ENCODE measurements at places on chromosomes 3 and 15. TPM values are rescaled to one million over a fixed set of nuclear protein-coding genes. Genes with fewer than 3 reads are reported as not detected.
A peak's percentile ranks its signal among the peaks of the same experiment; 100 is the strongest.

DNA sequence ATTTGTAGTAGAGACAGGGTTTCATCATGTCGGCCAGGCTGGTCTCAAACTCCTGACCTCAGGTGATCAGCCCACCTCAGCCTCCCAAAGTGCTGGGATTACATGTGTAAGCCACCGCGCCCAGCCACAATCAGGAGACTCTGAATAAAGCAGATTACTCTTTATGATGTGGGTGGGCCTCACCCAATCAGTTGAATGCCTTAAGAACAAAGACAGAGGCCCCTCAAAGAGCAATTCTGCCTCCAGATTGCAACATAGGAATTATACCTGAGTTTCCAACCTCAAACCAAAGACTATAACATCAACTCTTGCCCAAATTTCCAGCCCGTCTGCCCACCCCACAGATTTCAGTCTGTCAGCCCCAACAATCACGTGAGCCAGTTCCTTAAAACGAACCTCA is 18.8 kb upstream of the FAM174B start:
- peaks cover 16% of the 10 kb centered on the region for H3K27me3 ChIP-seq
- no peaks in the 10 kb centered on the region for H3K4me1 ChIP-seq
- no peak for DNase-seq
- no peaks in the 10 kb centered on the region for H3K36me3 ChIP-seq
- H3K4me3 ChIP-seq = no peak overlapping the region
- no peak overlapping the region for H3K27ac ChIP-seq

DNA sequence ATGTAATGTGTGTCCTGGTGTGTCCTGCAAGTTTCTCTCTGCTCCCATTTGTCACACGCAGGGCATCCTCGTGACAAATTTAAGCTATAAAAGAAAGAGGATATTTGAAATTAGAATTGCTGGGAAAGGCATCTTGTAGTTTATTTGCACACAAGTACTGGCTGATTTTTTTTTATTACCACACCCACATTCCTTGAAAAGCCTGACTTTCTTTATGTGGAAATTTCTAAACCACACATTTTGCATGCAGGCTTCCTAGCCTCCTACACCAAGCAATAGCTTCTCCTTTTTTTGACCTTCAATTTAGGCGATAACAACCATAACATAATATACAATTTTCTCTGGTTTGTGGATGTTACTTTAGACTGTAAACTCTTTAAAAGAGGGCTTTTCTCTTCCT is 126.1 kb downstream of the SERPINI1 start:
- no peaks in the 10 kb centered on the region for H3K27me3 ChIP-seq
- H3K27ac ChIP-seq = no peak overlapping the region
- H3K4me3 ChIP-seq = no peak overlapping the region
- no peaks in the 10 kb centered on the region for H3K36me3 ChIP-seq
- no peak for DNase-seq

DNA sequence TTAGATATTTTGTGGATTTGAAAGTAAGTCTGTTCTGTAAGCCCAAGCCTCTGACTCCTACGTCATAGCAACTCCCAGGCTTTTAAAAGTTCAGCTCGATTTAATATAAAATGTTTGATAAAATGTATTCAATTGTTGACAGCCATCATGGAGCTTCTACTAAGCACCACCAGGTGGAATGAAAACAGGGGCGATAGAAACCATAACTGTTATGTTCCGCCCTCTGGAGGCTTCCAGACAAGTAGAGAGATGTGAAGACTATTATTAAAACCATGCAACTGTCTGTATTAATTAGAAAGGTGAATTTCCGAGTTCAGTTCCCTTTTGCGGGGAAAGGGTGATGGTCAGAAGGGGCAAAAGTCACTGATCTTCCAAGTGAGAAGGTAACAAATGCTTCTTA is 292.2 kb downstream of the NR2F2 start:
- H3K27ac ChIP-seq = no peak overlapping the region
- no peak overlapping the region for H3K4me3 ChIP-seq
- no peaks in the 10 kb centered on the region for H3K27me3 ChIP-seq
- H3K4me1 ChIP-seq = no peaks in the 10 kb centered on the region

GRCh38 chr3:105094588-105094987 is 272.1 kb upstream of the ALCAM start:
- no peaks in the 10 kb centered on the region for H3K36me3 ChIP-seq
- no peak overlapping the region for H3K4me3 ChIP-seq
- no peak for DNase-seq
- H3K27me3 ChIP-seq = no peaks in the 10 kb centered on the region

DNA sequence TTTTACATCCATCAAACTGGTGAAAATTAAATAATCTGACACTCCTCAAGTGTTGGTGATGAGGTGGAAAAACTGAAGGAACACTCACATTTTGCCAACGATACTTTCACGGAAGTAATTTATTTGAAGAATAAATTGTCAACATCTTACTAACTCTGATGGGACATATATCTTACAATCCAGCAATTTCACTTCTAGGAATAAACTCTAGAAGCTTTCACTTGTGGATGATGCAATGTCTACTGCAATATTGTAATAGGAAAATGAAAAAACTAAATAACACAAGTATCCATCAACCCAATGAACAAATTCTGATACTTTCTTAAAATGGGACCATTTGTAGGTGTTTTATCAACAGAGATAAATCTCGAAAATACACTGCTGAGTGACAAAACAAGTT is 16.2 kb upstream of the LIPC start:
- H3K36me3 ChIP-seq = no peaks in the 10 kb centered on the region
- no peaks in the 10 kb centered on the region for H3K27me3 ChIP-seq
- no peak overlapping the region for H3K27ac ChIP-seq
- H3K4me1 ChIP-seq = no peaks in the 10 kb centered on the region
- no peak for DNase-seq
- H3K4me3 ChIP-seq = no peak overlapping the region

DNA sequence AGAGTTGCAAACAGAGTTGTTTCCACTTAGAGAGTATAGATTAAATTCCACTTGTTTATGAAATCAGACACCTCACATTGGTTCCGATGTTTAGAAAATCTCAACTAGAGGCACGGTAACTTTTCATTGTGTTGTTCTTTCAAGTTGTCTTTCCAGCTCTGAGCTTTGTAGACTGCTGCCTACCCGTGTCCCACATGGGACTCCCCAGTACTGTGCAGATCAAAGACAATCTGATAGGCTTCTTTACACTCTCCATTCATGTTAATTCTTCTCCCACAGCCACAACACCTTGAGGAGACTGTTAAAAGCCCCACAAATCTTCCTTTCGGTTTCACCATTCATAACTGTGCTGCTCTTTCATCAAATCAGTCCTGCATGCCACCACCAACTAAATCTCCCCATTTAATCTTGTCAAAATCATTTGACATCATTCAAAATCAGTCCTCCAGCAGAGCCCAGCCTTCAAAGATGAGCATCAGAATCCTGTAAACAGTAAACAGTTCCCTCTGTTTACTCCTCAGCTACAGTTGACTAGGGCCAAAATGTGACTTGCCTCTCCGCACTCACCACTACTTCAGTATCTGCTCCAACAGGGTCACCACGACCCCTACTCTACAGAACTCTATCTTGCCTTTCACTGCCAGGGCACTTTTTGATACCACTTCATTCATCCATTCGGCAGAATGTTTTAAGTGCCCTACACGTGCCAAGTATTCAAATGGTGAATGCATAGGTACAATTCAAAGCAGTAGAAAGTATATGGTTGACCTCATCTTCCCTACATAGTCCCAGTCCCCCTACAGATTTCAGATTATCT is 8.3 kb downstream of the ANXA2 start:
- H3K36me3 ChIP-seq = peaks cover 17% of the 10 kb centered on the region
- H3K27ac ChIP-seq = peak overlapping the region; percentile 53
- no peaks in the 10 kb centered on the region for H3K27me3 ChIP-seq
- no peak overlapping the region for H3K4me3 ChIP-seq
- no peak for DNase-seq

DNA sequence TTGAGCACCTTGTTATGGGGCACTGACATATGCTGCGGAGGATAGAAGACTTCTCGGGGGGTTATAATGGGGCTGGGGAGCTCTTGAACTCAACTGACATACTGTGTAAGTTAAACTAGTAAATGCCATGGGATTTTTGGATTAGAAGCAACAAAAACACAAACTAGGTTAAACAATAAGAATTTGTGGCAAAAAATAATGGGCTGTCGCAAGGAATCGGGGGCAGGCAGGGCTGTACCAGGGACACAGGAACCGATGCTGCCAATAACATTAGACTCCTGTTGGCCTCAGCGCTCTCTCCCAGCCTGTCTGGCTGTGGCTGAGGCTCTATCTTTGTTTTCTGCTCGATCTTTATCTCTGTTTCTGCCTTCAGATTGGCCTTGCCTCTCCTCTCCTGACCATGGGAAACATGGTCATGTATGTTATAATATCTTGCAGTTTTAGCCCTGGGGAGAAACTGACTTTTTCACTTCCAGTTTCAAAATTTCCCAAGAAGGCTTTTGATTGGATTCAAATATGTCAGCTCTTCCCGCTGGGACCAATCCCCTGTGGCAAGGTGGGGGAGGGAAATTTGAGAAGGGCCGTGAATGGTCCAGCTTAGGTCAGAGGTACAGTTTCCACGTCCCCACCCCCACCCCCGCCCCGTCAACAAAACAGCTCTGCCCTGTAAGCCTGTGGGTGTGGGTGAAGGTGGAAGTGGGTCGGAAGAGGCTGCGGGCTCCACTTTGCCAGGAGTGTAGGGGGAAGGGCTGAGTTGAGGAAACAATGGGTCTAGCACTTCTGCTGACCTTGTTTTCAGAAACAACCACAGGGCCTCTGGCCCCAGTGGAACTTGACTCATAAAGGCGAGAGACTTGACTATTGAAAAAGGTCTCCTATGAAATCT is 161.1 kb upstream of the TBL1XR1 start:
- H3K36me3 ChIP-seq = no peaks in the 10 kb centered on the region
- H3K27ac ChIP-seq = peak overlapping the region; percentile 59
- H3K4me3 ChIP-seq = no peak overlapping the region

- peak overlapping the region; percentile 93 for H3K4me3 ChIP-seq
- H3K4me1 ChIP-seq = peaks cover 4% of the 10 kb centered on the region
- no peaks in the 10 kb centered on the region for H3K27me3 ChIP-seq
These were observed 1.1 kb downstream of the TFDP2 start for GRCh38 chr3:142148044-142148791.

GRCh38 chr15:39789736-39790135 is 7.1 kb upstream of the FSIP1 start:
- DNase-seq = peak; percentile 37
- no peaks in the 10 kb centered on the region for H3K27me3 ChIP-seq
- H3K4me1 ChIP-seq = peaks cover 22% of the 10 kb centered on the region
- peak overlapping the region; percentile 38 for H3K27ac ChIP-seq

GRCh38 chr3:196590279-196590678 is 21.8 kb downstream of the FBXO45 start:
- no peak overlapping the region for H3K27ac ChIP-seq
- DNase-seq = no peak
- H3K4me1 ChIP-seq = no peaks in the 10 kb centered on the region
- H3K36me3 ChIP-seq = peaks cover 2% of the 10 kb centered on the region

- H3K4me3 ChIP-seq = no peak overlapping the region
- DNase-seq = no peak
- no peak overlapping the region for H3K27ac ChIP-seq
- no peaks in the 10 kb centered on the region for H3K36me3 ChIP-seq
- H3K27me3 ChIP-seq = no peaks in the 10 kb centered on the region
- no peaks in the 10 kb centered on the region for H3K4me1 ChIP-seq
These were observed 194.7 kb downstream of the NEK10 start for GRCh38 chr3:27174530-27174929.

DNA sequence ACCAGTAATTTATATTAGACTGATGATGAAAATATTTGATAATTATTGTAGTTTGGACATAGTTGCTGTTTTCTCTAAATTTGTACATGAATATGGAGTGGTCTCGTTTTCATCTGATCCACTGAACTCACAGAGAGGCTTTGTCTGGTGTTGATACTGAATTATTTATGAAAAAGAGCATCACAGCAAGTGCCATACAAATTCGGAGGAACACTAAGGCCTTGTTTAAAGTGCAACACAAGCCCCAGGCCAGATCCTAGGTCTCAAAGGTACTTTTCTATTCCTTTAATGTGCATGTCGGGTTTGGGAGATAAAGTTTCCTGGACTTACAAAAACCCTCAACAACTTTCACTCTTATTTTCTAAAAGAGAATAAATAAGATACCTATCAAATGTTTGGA is 796.8 kb upstream of the EPHA6 start:
- no peaks in the 10 kb centered on the region for H3K27me3 ChIP-seq
- no peak for DNase-seq
- H3K36me3 ChIP-seq = no peaks in the 10 kb centered on the region
- no peaks in the 10 kb centered on the region for H3K4me1 ChIP-seq

GRCh38 chr3:37823189-37823588 is 38.5 kb upstream of the CTDSPL start:
- no peaks in the 10 kb centered on the region for H3K4me1 ChIP-seq
- no peak overlapping the region for H3K27ac ChIP-seq
- no peaks in the 10 kb centered on the region for H3K36me3 ChIP-seq
- H3K27me3 ChIP-seq = no peaks in the 10 kb centered on the region
- DNase-seq = peak; percentile 16
- no peak overlapping the region for H3K4me3 ChIP-seq

GRCh38 chr15:73763931-73764330 is 10.8 kb upstream of the INSYN1 start:
- no peak overlapping the region for H3K27ac ChIP-seq
- peaks cover 76% of the 10 kb centered on the region for H3K27me3 ChIP-seq
- H3K4me3 ChIP-seq = no peak overlapping the region
- DNase-seq = no peak
- H3K4me1 ChIP-seq = no peaks in the 10 kb centered on the region

DNA sequence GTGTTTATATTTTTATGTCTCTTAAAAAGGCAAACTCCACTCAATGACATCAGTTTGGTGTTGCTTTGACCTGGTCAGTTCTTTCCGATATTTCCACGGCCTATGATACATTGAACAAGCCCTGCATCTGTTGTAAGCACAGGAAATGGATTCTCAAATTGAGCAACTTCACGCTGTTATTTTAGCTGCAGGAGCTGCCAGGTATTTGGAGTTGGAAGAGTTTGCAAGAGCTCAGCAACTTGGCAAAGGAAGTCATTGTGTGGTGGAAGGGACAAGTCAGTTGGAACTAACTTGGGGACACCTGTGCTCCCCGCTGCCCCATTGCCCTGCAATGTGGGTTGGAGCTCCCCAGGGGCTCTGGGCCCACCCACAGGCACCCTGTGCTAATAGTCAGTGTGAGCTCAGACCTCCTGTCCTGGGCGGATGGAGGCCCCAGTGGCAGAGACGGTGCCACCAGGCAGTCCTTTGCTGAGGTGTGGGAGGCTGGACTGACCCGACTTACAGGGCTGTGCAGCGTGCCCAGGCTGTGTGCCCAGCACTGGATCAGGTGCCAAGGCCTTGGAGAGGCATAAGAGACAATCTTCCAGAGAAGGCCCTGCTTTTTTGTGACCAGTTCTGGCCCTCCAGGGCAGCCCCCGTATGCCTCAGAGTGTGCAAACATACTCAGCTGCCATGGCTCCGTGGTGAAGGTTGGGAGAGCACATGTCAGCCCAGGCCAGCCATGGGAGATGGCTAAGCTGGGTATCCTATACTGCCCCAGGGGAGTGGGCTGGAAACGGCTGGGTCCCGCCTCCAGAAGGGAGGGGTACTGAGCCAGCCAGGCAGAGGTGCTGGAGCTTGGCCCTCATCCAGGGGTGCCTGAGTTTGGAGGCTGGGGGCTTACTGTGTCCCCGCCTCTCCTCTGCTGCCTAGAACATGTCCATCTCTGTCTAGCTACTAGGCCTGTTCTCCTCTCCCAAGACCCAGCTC is 43.5 kb downstream of the KY start:
- H3K27me3 ChIP-seq = peaks cover 48% of the 10 kb centered on the region
- DNase-seq = peak; percentile 25
- no peaks in the 10 kb centered on the region for H3K4me1 ChIP-seq
- H3K4me3 ChIP-seq = no peak overlapping the region
- H3K27ac ChIP-seq = no peak overlapping the region
- no peaks in the 10 kb centered on the region for H3K36me3 ChIP-seq

PCBP4 gene
- total RNA-seq = 70.8 TPM

GHRL gene
- not detected for total RNA-seq

KIF15 gene
- total RNA-seq = 10.8 TPM

PAQR5 gene
- total RNA-seq = 2.7 TPM

ROPN1 gene
- not detected for total RNA-seq

IL20RB gene
- 0.56 TPM for total RNA-seq
